Caki2 (cell line): ENCODE measurements at places on chromosomes 11 and 22. TPM values are rescaled to one million over a fixed set of nuclear protein-coding genes. Genes with fewer than 3 reads are reported as not detected.

DNA sequence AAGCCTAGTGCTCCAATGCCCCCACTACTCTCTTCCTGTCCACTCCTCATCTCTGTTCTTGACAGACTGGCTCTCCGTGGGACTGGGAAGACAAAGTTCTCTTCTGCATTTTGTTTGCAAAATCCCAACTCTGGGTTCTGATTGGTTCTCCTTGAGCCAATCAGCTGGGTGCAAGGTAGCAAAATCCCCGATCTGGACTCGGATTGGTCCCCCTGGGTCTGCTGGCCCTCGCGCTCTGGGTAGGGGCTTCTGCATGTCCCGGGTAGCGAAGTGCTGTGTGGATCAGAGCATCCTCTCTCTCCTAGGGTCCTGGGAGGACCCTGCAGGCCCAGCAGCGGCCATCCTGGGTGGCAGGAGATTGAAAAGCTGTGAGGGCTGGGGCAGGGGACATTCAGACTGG lies 22.3 kb upstream of the A4GALT start:
- DNase-seq: no peak

GRCh38 chr11:110098645-110099044 lies 5.5 kb downstream of the ZC3H12C start:
- no peak for DNase-seq

DNA sequence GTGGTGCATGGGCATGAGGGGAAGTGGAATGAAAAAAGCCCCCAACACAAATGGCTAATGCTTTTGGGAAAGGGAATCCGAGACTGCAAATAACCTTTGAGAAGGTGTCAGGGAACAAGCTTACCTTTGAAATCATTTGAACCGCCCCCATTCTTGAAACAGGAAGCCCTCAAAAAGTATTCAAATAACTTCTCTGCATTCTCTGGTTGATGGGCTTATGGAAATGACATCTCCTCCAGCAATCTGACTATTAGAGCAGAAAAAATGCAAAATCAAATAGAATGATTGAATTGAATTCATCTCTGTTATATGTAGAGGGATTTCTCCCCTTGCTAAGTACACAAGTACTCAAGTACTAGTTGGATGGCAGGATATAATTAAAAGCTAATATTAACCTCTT lies 409.9 kb downstream of the TMEM135 start:
- no peak for DNase-seq

DNA sequence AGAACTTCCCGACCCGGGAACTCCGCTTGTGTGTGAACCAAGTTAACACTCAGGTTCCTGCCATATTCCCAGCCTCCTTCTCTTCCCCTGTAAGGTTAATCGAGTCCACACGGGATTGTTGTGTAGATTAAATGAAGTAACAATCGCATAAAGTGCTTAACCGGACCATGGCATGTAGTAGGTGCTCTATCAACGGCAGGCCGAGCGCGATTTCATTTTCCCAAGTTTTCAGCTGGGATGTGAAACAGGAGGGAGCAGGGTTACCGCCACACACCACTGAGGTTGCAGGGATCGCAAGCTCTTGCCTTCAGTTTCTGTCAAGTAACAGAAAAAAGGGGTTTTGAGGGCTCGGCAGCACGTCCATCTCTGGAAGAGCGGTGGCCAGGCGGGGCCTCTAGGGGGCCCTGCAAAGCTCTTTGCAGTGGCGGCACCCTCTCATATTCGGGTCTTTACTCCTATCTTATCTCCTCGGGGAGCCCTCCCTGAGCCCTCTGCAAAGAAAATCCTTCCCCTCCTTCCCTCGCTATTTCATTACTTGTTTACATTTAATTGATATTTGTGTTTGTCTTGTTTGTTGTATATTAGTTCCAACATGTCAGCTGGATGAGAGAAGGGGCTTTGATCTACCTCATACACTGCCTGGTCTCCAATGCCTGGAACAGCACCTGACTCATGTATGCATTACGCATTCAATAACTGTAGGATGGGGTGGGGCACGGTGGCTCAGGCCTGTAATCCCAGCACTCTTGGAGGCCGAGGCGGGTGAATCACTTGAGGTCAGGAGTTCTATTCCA lies 816 bp upstream of the PLEKHA7 start:
- peak; percentile 51 for DNase-seq

GRCh38 chr11:8230178-8230859 lies 33.4 kb downstream of the LMO1 start:
- no peak for DNase-seq

- DNase-seq: no peak
Measured at GRCh38 chr11:25655636-25656035, 676.3 kb upstream of the ANO3 start.

DNA sequence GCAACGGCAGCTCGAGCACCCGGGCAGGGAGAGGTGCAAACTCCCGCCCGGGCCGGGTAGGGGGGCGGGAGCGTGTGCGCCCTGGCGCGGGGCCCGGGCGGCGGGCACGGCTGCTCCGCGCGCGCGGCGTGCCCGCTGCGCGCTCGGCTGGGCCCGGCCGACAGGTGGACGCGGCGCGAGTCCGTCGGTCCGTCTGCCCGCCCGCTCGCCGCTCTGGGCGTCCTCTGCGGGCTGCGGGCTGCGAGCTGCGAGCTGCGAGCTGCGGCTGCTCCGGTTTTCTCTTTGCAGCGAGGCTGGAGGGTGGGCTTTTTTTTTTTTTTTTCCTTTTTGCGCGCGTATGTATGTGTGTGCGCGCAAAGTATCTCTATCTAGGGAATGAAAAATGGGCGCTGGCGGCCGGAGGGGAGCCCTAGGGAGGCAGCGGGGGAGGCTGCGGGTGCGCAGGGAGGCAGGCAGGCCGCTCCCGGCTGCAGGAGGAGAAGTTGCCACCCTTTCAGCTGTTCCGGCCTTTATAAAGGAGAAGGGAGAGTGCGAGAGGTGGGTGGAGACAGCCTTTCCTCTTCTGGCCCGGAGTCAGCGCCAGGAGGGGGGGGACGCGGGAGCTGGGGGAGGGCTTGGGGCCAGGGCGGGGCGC lies at the start of gene PDGFB:
Gene PDGFB (minus strand): TSS at position 487 of the 634 bp plus-strand sequence. CDS start 1,019 bp downstream, outside the sequence.
- peak; percentile 77 for DNase-seq

DNA sequence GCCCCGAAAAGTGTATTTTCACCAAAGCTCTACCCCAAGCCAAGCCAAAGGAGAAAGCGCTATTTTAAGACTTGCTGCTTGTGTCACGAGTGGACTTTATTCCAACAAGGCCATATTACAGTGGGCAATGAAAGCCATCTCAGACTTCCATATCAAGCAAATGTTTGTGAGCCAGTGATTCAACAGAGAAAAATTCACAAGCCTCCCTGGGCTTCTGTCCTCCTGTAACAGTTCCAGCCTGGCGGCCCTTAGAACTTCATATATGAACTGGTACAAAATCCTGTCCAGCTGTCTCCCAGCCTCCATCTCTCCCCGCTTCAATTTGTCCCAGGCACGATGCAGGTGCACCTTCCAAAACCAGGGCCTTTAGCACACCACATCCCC lies 11.2 kb downstream of the LARGE1 start:
- no peak for DNase-seq

GRCh38 chr22:38953577-38954413 lies 3.6 kb upstream of the APOBEC3A start:
- DNase-seq: no peak

DNA sequence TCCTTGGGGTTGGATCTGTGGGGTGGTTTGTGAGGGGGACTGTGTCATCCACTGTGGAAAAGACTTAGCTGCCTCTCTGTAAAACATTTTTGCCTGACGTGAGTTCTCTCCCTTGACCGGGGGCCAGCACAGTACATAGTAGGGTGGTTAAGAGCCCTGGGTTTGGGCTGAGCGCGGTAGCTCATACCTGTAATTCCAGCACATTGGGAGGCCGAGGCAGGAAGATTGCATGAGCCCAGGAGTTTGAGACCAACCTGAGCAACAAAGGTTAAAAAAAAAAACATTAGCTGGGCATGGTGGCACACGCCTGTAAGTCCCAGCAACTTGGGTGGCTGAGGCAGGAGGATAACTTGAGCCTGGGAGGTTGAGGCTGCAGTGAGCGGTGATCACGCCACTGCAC lies 74.7 kb upstream of the WNT7B start:
- DNase-seq: no peak

DNA sequence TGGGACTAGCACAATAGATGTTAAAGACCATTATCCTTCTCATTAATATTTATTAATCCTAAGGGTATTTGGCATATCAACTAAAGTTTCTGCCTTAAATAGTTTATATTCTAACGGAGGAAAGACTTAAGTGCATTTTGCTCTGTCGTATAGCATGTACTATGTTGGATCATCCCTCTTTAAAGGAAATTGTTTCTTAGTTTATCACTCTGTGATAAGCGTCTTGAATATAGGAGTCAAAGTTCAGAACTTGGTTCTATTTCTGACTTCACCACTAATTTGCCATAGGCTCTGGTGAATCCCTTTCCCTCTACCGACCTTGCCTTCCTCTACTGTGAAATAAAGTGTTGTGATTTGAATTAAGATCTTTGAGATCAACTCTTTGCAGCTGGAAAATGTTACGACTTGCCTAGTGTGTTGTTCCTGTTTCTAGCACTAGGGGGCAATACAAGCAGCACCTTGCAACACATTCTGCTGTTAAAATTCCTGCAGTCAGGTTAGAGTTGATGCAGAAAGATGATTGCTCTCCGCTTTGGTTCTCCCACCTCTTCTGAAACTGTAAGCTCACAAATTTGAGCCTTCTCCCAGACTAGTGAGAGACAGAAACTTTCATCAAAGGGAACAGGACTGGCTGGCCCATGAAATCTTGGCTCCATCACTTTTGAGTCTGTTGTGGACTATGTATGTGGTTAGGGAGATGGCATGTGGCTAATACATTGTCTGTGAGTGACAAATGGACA lies 27.8 kb upstream of the ZNRF3 start:
- DNase-seq: peak; percentile 60

GRCh38 chr11:83663446-83663845 lies 377.3 kb upstream of the CCDC90B start:
- peak; percentile 53 for DNase-seq

DNA sequence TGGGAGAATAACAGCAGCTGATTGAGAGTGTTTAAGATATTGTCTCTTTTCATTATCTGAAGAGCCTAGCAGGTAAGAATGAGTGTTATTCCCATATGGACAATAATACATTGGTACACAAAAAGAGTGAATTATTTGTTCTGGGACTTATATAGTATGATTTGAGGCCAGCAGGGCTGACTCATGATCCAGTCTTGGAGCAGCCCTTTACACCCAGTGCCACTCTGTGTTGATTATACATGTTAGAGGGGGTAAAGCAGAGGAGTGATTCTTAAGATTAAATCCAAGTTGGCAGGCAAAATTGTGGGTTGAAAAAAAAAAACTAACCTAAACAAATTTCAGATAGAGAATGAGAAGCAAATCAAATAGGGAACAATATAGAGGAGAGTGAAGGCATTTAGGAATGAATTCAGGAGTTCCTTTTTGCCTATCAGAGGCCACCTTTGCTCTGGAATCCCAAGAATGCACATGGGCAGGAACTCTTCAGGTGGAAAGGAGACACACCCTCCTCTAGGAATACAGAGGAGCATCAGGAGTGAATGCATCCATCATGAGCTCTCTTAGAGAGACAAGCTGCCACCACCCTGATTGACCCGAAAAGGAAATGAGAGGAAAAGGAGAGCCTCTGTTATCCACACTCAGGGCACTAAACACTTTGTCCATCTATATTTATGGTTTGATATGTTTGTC lies 19.2 kb upstream of the MRGPRX1 start:
- no peak for DNase-seq

DNA sequence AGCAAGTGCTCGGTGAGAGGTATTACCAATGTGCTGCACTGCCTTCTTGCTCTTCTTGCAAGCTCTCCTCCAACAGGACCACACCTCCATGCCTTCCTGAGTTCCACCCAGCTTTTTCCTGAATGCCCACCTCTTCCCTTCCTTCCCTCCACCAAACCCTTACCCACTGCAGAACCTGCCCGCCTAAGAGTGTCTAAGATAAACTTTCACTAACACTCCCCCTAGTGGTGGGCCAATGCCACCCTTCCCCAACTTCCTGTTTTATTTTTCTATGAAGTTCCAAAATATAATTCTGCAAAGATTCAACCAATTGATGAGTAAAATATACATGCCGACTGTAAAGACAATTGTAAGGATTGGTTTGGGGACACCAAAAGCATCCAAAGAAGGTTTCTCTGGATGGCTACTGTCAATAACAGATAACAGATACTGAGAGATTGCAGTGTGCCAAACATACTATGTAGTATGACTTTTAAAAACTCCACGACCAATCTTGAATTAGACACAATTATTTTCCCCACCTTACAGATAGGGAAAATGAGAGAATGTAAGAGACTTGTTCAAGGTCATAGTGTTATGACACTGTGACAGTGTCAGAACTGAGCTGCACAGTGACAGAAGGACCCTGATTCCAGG lies 38.6 kb upstream of the BMAL1 start:
- peak; percentile 39 for DNase-seq

DNA sequence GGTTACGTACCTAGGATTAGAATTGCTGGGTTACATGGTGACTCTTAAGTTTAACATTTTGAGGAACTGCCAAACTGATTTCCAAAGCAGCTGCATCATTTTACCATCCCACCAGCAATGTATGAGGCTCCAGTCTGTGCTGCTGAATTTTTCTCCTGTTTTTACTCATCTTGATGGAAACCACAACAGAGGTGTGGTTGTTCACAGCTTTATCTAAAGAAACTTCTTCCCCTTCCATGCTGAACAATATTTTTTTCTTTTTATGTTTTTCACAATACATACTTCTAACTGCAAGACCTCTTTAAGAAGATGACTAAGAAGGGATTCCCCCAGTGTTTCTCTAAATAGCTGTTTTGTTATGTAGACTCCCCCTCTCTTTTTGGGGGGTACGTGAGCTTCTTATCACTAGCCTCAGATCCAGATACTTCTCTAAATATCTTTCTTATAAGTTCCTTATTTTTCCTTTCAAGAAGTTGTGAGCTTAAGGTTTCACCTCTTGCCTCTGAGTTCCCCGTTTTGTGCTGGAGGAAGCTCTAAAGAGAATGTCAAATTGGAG lies 24.0 kb downstream of the TCP11L1 start:
- DNase-seq: no peak

DNA sequence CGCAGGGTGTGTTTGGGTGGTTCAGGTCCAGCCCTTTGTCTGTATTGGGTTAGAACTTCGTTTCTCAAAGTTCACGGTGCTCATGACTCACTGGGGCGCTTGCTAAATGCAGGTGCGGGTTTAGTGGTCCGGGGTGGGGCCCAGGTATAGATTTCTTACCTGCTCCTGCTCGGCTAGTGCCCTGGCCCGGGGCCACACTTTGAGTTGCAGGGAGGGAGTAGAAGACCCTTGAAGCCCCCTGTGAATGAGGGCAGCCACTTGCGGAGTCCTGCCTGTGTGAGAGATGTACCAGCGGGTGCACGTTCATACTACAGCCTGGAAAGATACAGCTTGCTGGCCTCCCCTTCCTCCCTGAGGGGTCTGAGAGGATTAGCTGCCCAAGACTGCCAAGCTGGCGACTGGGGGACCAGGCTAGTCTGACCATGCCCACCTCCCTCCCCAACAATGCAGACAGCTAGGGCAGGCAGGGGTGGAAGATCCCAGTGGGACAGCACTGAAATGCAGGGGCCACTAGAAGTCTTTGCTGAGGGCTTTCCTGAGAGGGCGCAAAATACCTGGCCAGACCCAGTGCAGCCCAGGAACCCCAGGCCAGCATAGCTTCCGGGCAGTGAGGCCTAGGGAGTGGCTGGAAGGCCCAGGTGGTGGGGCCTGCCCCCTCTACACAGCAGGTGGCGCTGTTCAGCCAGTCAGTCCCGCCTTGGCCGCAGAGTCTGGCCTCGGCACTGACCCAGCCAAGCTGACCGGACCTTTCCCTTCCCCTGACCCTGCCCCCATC lies 5.1 kb upstream of the MYRF start:
- peak; percentile 51 for DNase-seq

- no peak for DNase-seq
Measured at GRCh38 chr11:22583963-22584492, 41.6 kb downstream of the FANCF start.

The WBP2NL gene
- 3.2 and 35.9 TPM in 2 replicates for total RNA-seq

The CRYBB3 gene
- total RNA-seq: not detected in 2 replicates

The SCGB1A1 gene
- not detected in 2 replicates for total RNA-seq

The MUS81 gene
- total RNA-seq: 69.0 and 76.8 TPM in 2 replicates
